Stimulated activated CD4-positive, alpha-beta T cell treated with anti-CD3 and anti-CD28 coated beads, Interleukin-12 subunit alpha, Interleukin-12 subunit beta, amount 100 ng/mL, for 4 hours (primary cell): ENCODE measurements at places on chromosomes 7 and 10.

GRCh38 chr7:721619-722248 lies 4.8 kb upstream of the DNAAF5 start:
- DNase-seq = no peak

DNA sequence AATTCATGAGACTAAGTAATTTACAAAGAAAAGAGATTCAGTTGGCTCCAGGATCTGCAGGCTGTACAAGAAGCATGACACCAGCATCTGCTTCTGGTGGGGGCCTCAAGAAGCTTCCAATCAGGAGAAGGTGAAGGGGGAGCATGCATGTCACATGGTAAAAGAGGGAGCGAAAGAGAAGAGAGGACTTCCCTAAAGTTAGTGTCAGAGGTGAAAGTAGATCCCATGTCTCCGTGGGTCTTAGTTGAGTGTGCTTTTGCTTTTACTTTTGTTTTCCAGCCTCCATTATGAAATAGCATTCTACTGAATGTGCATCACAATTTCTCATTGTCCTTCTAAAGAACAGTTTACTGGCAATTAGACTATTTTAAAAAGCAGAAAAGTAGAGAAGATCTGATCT lies 213.6 kb upstream of the FZD1 start:
- no peak for DNase-seq

DNA sequence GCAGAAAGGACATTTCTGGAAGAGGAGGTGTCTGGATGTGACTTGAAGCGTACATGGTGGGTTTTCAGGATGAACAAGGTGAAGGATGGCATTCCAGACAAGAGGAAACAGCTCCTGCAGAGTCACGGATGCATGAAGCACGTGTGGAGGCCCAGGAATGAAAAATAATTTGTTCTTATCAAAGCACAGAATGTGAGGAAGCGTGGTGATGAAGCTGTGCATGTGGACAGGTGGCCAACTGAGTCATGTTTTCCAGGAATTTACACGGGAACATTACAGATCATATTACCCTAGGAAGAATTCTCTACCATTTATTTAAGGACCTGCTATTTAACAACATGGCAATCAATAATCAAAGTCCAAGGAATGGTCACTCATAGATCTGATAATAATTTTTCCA lies 413.2 kb upstream of the KLF6 start:
- no peak for DNase-seq

GRCh38 chr10:98339799-98340198 lies 71.8 kb upstream of the LOXL4 start:
- no peak for DNase-seq

DNA sequence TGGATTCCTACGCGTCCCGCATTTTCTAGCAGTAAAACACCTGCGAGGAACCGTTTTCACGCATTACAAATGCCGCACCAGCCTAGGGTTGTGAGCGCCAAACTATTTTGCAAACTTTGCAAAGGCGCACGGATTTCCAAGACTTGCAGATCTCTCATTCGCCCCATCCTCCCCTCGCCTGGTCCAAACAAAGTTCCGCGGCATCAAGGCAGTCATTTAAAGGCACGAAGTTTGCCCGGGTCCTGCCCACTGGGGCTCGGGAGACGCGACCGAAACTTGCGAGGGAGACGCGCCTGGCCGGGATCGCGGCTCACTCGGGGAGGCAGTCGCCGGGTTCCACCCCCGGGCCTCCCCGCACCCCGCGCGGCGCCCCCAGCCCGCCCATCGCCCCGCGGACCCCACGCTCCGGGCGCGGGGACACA lies 613 bp downstream of the USP6NL start:
- DNase-seq = peak; percentile 25

- DNase-seq = no peak
These were observed 56.4 kb upstream of the PRSS58 start for GRCh38 chr7:142314281-142314680.

DNA sequence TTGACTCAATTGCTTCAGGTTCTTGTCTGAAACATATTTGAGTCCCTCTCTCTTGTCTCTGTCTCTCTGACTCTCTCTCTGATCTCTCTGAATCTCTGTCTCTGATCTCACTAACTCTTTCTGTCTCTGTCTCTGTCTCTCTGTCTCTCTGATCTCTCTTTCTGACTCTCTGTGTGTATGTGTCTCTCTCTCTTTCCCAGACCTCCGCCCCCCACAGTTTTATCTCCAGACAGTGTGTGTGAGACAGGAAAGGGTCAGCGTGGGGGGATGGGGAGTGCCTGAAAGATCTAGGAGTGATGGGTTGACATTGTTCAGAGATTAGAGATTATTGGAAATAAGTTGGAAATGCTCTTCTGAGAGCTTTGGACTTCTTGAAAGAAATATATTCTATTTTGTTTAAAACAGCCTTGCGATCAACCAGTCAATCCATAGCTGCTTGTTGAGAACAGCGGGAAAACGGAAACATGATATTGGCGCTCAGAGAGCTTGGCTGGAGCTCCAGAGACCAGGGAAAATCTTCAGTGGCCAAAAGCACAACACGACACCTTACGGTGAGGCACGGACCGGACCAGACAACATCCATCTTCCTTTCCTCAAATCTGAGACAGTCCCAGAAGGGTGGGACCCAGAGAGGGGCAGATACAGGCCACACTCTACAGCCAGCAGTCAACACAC lies 35.5 kb downstream of the CALML3 start:
- DNase-seq = no peak

DNA sequence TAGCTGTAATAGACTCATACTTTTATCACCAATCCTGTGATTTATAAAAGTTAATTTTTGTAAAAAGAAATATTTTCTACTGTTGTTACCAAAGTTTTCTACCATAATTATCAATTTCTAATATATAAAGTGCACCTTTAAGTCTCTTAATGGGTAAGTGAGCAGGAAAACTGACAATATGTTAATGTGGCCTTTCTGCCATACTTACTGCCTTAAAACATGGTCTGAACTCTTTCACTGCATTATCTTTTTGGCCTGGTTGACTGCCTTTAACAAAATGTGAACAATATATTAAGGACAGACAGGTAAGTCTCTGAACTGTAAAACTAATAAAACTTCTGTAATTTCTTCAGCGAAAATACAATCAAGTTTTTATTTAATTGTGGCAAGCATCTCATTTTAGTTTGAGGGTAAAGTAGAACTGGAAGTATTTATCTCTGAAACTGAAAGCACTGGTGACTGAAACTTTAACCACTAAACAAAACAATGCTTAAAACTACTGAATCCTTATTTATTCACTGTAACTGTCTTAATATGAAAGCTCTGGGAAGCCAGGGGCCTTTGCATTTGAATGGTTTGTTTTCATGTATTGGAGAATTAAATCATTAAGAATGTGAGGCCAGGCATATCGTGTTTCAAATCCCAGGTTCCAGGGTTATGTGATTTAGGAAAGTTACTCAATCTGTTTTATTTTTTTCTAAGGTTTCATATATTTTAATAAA lies 948.8 kb upstream of the POT1 start:
- no peak for DNase-seq

DNA sequence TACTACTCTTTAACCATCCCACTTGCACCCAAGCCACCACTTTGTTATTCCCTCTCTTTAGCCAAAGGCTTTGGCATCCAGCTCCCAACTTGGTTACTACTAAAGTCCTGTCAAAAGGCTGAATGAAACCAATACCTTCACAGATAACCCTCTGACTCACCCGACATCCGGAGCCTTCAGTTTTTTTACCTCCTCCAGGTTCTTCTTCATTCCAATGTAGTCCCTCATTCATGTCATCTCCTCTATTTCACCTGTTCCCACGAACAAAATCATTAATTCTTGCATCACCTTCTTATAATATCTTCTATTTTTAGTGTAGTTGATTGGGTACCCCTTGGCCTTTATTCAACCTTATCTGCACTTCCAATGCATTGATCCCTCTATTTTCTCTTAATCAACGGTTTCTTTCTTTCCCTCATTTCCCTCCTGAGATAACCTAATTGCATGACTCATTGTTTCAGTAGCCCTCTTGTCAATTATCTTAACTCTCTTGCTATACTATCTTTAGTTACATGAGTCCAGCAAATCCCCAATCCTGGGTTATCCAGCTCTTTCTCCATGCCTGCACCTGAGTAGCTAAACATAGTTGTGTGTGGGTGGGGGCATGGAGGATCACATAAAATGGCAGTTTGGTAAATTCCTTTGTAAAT lies 87.2 kb upstream of the COL1A2 start:
- no peak for DNase-seq
